ENCODE measurements at places on chromosomes 16 and 17. TPM values are rescaled to one million over a fixed set of nuclear protein-coding genes. Genes with fewer than 3 reads are reported as not detected.

Gene ADAP2
- total RNA-seq, result 0.51 TPM

Gene CA4
- 0.98 TPM for total RNA-seq

Gene TP53TG3F
- total RNA-seq, result not detected

Gene ZSCAN10
- total RNA-seq, result 0.74 TPM

Gene KRTAP3-1
- not detected for total RNA-seq

Gene SDR42E2
- total RNA-seq, result not detected

Gene FGF11
- 4.8 TPM for total RNA-seq

Gene DNASE1L2
- total RNA-seq, result 3.4 TPM

DNA sequence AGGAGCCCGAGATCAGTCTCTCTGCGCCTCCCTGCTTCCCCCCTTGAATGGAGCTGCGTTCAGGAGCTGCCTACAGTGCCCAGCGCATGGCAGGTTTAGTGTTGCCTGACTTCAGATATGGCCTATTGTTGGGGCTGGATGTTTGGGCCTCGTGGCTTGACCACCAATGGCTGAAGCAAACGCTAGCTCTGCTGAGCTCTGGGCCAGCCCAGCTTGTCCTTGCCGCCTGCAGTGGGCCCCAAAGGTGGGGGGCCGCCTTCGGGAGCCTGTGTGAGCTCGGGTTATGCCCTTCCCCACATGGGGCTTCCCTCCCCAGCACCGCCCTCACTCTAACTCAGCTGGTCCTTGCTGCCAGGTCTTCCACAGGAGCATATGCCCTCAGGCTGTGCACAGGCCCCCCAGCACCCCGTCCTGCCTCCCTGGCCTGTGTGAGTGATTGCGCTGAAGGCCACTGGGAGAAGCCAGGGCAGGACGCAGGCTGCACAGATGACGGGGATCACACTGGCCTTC, 2.0 kb upstream of the METTL26 start:
- H3K27me3 ChIP-seq, result peaks cover 9% of the 10 kb centered on the region
- no peaks in the 10 kb centered on the region for H3K36me3 ChIP-seq
- H3K4me3 ChIP-seq, result peak overlapping the region; percentile 55
- H3K4me1 ChIP-seq, result peaks cover 2% of the 10 kb centered on the region

DNA sequence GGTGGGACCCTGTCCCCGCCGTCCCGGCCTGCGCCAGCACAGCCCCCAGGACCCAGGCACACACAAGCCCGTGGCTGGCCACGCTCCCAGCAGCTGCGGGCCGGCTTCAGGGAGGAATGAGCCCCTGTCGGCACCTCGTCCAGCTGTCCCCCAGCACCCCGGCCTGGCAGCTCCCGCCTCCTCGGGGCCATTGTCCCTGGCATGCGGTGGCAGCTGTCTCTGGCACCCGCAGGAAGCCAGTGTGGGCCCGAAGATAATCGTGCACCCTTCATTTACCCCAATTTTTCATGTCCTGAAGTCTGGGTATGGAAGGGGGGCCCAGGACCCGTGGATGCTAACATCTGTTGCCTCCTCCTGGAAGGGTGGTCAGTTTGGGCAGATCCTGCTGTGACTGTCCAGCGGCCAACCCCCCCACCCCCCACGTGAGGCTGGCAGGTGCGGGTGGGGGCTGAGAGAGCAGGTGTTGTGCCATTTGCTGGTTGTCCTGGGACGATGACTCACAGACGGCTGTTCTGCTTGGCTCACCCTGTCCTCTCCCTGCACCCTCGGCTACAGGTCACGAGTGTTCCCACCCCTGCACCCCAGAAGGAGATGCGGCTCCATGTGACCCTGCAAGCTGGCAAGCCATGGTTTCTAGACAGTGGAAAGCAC, 4.0 kb upstream of the LMF1 start:
- H3K4me3 ChIP-seq, result no peak overlapping the region
- peaks cover 20% of the 10 kb centered on the region for H3K27me3 ChIP-seq
- no peak for DNase-seq
- peaks cover 27% of the 10 kb centered on the region for H3K4me1 ChIP-seq

GRCh38 chr16:73289232-73289631, 241.3 kb upstream of the ZFHX3 start:
- H3K36me3 ChIP-seq, result peaks cover 5% of the 10 kb centered on the region
- no peak overlapping the region for H3K4me3 ChIP-seq
- no peak for DNase-seq

DNA sequence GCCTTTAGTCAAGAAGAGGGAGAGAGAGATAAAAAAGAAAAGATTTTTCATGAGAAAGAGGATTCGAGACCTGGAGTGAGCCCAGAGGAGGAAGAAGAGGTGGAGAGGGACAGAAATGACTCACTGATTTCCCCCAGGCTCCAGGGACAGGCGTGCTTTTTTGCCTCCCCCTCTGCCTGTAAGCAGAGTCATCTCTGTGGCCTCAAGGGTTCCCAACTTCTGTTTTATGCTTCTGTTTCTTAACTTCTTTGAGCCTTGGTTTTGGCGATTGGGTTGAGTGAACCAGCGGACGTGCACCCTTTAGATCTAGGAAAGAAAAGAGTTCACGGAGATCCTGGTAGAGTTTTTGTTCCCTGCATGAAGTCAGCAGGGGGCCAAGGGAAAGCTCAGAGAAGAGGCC, 147.9 kb upstream of the NOL11 start:
- no peaks in the 10 kb centered on the region for H3K36me3 ChIP-seq
- H3K4me1 ChIP-seq, result peaks cover 14% of the 10 kb centered on the region
- H3K27ac ChIP-seq, result no peak overlapping the region
- H3K4me3 ChIP-seq, result no peak overlapping the region
- no peak for DNase-seq

GRCh38 chr17:74243013-74243755, 29.8 kb downstream of the TTYH2 start:
- peaks cover 13% of the 10 kb centered on the region for H3K36me3 ChIP-seq
- H3K4me1 ChIP-seq, result peaks cover 12% of the 10 kb centered on the region
- peaks cover 5% of the 10 kb centered on the region for H3K27me3 ChIP-seq
- DNase-seq, result no peak
- H3K27ac ChIP-seq, result no peak overlapping the region
- H3K4me3 ChIP-seq, result no peak overlapping the region

DNA sequence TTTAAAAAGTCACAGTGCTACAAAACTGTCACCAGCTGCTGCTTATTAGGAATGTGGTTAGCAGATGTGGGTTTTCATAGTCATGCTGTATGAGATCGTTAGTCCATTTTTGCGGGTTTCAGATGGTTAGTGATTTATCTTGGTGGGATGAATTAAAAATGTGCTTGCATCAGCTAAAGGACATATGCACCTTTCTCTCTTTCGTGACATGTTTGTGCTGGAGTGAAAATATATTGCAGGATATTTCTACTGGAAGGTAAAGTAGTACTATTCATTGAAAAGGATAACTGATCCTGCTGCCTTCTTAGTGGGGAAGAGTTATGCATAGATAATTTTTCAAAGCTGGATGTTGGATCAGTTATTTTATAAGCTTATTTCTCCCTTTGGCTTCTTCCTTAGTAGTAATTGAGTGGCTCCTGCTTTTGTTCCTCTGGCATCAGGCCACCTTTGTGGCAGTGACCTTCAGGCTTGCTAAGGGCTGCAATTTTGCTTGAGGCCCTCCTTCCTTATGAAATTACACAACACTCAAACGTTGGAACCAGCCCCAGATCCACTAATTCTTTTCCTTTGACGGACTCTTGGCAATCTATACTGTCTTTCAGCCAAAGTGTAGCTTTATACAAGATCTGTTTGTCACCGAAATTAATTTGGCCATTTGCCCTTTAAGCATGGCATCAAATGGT, 7.5 kb upstream of the SNTB2 start:
- peak overlapping the region; percentile 45 for H3K4me3 ChIP-seq
- no peaks in the 10 kb centered on the region for H3K36me3 ChIP-seq
- H3K27me3 ChIP-seq, result peaks cover 7% of the 10 kb centered on the region
- DNase-seq, result no peak
- H3K27ac ChIP-seq, result peak overlapping the region; percentile 86

All from glutamatergic neuron (in vitro differentiated cells).